ENCODE measurements at places on chromosomes 5 and 9.

DNA sequence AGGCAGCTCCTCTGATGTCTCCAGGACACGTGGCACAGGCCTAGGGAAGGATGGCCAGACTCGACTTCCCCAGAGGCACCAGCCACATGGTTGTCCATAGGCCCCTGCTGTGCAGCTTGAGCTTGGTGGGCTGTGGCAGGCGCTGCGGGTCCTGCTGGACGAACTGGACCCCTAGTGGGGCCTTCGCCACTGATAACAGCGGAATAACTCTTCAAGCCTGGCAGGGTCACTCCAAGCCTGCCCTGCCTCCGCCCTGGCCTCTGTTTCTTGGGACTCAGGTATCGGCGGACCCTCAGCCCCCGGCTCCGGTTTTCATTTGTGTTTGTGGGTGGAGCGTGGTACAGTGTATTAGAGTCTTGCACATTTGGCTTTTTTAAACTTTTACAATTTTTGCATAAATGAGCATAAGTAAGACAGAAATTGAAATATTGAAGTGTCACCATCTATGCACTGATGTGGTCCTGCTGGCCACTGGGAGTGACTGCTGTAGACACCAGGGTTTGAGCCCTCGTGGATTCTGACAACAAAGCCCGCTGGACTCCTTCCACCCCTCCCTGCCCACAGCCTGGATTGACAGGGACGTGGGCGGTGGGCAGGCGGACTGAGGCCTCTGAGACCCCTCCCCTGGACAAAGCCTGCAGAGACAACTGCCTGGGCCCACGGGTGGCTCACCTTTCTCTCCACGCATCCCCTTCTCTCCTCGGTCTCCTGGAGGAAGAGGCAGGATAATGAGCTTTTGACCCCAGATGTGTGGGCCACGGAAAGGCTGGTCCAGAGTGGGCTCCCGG, 3.8 kb downstream of the FCN1 start:
- DNase-seq = no peak

- no peak for DNase-seq
These were observed 672 bp upstream of the KCNT1 start for GRCh38 chr9:135701067-135701958.

- DNase-seq = no peak
These were observed 26.1 kb upstream of the RASGEF1C start for GRCh38 chr5:180235077-180235476.

GRCh38 chr5:175629793-175630192, 28.1 kb upstream of the HRH2 start:
- DNase-seq = no peak

DNA sequence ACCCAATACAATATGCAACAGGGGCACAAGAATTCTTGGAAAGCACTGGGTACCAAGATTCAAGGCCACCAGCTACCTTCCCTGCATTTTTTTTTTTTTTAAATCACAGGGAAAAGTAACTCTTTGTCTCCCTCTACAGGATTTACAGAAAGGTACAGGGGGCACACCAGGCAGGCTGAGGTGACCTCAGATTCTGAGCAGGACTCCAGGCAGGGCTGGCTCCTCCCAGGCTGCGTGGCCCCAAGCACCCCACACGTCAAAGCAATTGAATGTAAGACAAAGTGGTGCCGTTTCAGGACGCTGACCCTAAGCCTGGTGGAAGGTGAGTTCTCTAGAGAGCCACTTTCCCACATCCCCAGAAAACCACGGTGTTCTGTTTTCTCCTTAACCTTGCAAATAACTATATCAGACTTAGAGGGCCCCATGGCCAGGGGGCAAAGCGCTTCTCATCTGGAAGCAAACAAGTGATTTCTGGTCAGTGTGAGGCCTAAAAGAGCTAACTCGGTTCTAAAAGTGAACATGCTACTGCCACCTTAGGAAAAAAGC, 222.6 kb downstream of the ROR2 start:
- peak; percentile 18 for DNase-seq

DNA sequence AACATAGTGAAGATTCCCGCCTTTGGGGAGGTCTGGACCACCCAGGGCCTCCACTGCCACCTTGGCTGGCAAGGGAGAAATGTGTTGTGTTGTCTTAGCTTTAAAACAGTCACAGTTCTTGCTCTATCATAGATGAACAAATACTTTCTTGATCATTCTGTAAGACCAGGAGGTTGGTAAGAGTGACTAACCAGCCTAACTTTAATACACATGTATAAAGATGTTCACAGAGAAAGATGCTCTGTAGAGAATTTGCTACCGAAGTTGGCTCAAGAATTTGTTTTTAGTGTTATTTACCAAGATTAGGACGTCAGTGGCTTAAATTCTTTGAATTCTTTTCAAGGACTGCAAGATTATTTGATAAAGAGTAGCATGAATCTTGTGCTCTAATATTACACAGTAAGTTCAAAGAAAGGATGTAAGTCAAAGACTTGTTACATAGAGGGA, 28.4 kb downstream of the GLRX start:
- no peak for DNase-seq

- DNase-seq = no peak
These were observed 141.4 kb upstream of the PIK3R1 start for GRCh38 chr5:68074048-68074632.

DNA sequence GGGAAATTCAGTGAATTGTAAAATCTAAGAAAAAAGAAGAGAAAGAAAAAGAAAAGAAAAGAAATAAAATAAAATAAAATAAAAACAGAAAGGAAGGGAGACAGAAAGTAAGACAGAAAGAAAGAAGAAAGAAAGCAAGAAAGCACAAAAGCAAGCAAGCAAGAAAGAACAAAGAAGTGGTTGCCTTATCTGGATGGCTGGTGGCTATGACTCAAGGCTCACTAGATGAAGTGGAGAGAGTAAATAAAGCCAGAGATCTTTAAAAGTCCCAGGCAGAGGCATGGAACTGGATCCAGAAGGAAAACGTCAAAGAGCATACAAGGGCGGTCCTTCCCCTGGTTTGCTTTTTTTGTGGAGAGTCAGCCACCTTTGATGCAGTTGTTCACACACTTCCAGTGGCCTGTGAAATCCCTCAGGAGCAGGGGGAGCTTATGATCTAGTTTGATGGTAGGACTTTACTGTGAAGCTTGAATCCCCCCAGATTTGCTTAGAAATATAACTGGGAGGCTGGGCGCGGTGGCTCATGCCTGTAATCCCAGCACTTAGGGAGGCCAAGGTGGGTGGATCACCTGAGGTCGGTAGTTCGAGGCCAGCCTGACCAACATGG, 176.7 kb upstream of the HMHB1 start:
- DNase-seq = no peak

- peak; percentile 11 for DNase-seq
These were observed 64.5 kb downstream of the ARSB start for GRCh38 chr5:78920604-78921003.

- no peak for DNase-seq
These were observed 16.3 kb downstream of the LARP1 start for GRCh38 chr5:154771383-154771901.

DNA sequence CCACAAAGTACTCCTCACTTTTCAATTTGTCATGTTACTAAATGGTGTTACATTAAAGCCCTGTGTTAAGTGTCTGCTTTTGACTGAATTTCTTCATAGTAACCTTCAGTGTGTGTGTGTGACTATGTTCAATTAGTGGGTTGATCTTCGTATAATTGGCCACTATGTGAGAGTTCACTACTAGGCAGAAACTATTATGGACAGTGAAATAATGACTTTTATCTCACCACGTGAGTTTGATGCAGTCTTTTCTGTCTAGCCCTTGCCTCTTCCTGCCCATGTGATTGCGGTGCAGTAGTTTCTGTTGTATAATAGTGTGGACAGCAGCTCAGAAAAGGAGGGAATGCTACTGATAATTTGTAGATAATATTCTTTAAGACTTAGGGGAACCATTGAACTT, 1.8 kb upstream of the MAML1 start:
- no peak for DNase-seq

DNA sequence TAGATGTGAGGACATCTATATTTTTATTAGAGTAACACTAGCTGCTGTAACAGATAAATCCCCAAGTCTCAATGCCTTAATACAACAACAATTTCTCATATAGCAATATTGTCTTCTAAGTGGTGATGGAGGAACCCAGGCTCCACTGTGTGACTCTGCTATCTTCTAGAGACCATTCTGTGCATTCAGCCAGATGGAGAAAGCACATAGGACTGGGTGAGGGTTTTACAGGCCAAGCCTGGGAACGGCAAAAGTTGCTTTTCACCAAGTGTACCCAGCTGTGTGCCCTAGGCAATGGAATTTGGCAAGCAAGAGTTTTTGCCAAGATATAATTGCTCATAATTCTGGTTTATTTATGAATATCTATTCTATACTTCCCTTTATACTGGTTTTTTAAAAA, 11.7 kb downstream of the RBM22 start:
- no peak for DNase-seq

- no peak for DNase-seq
These were observed 32.7 kb downstream of the FAM13B start for GRCh38 chr5:138000102-138000723.

- DNase-seq = peak; percentile 43
These were observed at the start of gene CARD9 for GRCh38 chr9:136373300-136374182. Gene CARD9, minus strand, starts transcription at chr9:136373669. Its CDS starts 1,591 bp downstream, at chr9:136372078.

DNA sequence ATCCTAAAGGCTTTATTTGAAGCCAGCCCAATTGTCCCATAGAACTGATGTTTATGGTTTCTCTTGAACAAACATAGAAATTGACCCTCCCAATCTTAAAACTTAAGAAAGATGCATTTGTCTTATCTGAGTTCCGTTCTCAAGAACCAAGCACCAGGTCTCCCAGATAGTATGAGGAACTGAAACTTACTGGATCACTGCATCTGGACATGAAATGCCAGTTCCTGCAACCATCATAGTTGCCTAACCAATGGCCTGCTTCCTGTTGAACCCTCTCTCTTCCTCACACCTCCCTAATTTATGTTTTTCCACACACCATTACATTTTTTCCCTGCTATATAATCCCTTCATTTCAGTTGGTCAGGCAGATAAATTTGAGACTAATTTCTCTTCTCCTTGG, 478.9 kb downstream of the HTR1A start:
- no peak for DNase-seq

DNA sequence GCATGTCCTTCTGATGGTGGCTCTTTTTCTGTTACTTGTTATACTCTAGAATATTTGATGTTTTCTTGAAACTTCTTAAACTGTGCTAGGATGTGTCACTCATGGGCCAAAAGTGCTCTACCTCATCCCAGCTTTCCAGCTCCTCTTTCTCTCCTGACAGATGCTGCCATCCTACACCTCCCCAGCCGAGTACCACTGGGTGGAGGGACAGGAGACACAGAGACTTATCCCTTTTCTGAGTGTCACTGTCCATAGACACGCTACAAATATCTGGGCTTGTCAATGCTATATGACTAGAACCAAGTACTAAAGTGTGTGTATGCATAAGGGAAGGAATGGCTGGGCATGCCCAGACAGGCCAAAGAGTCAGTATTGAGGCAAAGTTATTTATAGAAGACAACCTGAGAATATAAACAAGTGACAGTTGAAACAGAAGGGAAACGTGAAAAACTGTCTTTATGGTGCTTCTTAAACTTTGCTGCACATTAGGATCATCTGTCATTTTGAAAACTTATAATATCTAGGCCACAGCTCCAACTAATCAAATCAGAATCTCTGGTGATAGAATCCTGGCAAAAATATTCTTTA, 188.0 kb downstream of the CARTPT start:
- no peak for DNase-seq

- no peak for DNase-seq
These were observed 79.5 kb downstream of the SREK1 start for GRCh38 chr5:66223637-66224036.

DNA sequence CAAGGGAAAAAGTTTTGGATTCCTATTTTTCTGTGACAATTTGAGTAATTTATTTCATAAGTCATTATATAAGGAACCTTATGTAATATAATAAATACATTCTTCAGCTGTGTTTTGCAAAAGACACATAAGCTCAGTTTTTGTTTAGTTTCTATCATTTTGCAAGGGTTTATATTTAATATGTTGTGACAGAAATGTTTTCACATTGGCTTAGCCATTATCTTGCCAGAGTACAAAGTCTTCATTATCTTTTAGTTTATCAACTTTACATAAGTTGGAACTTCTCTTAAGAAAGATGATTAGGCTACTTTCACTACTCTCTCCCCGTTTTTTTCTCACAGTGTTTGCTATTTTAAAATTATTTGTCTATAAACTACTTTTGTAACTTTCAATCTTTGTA, 54.8 kb downstream of the ERCC6L2 start:
- no peak for DNase-seq

DNA sequence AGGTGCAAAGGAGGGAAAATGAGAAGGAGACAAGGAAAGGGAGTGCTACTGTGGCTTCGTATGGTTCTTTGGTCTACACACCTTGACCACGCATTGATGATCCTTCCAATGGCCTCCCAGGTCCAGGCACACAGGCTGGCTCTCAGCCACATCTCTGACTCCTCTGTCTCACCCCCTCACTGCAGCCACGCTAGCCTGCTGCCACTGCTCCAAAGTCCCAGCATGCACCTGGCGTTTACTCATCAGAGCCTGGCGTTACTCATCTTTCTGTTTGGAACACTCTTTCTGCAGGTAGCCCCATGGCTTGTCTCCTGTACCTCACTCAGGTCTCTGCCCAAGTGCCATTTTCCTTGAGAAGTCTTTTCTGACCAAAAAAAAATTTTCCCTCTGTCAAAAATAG, 195.5 kb downstream of the SNCAIP start:
- DNase-seq = no peak

DNA sequence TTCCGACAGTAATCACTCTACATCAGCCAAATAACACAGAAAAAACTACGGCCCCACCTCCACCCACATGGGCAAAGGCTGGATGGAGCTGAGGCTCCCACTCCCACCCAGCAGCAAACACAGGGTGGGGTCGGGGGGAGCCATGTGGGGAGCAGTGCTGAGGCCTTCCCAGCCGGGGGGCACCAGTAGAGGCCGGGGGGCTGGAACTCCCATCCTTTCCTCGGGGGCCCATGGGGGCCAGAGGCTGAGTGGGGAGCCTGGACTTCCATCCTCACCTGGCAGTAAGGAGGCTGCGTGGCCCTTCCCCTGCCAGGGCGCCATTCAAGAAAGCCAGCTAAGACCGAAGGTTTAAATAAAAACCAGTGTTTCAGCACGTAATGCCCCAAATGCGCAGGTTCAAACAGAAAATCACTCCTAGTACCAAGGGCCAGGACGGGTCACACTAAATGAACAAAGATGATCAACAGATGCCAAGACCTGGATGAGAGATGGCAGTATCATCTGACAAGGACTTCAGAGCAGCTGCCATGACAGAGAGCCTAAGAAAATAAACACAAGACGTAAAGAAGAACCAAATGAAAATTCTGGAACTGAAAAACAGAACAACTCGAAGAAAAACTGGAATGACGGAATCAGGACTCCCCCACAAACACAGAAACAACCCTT, 9.4 kb downstream of the CCDC127 start:
- no peak for DNase-seq

- DNase-seq = no peak
These were observed 49.8 kb downstream of the CERT1 start for GRCh38 chr5:75461679-75462078.

GRCh38 chr9:107213080-107213479, 70.0 kb upstream of the RAD23B start:
- DNase-seq = no peak
